Endothelial cell of umbilical vein (primary cell): ENCODE measurements at places on chromosomes 4 and X.

GRCh38 chrX:45404206-45404605, 203.5 kb upstream of the DIPK2B start:
- DNase-seq: no peak

- peak; percentile 37 for DNase-seq
These were observed 72.0 kb downstream of the FAT1 start for GRCh38 chr4:186651624-186652023.

DNA sequence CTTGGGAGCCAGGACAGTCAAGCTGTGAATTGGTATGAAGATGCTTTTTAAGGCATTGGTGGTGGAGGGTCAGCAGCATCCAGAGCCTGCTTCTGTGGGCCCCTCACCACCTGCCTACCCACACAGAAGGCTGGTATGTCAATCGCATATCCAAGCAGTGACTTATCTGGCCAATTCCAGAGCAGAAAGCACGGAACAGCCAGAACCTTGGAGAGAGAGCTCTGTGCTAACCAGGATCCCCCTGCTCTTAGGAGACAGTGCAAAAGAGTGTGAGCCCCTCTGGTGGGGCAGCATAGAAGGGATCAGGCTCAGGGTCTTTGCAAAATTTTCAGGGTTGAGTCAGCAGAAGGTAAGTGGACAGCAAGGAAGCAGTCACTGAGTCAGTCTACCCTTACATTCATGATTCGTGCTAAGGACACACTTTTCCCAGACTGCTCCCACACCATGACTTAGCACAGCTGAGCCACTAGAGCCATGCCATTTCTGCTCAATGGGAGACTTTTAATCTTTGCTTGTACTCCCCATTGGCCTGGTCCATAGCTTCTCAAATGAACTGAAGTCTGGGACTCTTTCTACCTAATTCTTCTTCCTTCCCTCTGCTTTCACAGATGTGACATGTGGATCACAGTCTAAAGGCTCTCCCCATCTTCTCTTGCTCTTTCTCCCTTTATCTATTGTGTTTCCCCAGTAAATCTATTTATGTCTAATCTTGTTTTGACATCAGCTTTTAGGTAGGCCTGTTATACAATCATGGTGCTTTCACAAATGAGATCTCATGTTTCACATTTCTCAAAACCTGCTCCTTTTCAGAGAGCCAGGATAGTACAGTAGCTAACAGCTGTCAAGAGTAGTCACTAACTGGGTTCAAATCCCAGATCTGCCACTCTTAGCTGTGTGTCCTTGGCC, 20.0 kb downstream of the MORF4L2 start:
- no peak for DNase-seq

DNA sequence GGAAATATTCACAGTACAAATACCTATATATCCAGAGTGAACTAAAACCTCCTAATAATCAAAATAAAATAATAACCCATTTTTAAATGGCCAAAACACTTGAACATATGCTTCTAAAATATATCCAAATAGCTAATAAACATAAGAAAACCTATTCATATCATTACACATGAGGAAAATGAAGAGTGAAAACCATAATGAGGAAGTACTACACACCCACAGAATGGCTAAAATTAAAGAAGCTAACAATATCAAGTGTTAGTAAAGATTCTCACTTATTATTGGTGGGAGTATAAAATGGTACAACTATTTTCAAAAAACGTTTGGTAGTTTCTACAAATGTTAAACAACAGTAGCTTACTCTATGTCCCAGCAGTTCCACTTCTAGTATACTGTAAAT, 92.1 kb downstream of the KLHL13 start:
- no peak for DNase-seq

DNA sequence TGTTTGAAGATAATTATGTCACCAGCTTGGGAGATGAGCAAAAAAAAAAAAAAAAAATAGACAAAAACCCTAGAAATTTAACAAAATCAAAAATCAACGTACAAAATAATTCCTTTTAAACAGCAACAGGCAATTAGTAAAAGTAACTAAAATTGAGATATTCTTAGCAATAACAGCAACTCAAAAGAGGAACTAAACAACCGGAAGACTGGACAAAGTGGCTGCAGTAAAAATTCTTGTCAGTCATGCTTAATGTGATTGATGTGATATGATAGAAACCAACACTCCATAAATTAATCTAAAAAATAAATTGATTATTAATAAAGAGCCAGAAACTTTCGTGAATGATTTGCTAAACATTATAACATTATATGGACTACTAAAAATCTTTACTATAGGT, 1534.6 kb upstream of the AGA start:
- no peak for DNase-seq

DNA sequence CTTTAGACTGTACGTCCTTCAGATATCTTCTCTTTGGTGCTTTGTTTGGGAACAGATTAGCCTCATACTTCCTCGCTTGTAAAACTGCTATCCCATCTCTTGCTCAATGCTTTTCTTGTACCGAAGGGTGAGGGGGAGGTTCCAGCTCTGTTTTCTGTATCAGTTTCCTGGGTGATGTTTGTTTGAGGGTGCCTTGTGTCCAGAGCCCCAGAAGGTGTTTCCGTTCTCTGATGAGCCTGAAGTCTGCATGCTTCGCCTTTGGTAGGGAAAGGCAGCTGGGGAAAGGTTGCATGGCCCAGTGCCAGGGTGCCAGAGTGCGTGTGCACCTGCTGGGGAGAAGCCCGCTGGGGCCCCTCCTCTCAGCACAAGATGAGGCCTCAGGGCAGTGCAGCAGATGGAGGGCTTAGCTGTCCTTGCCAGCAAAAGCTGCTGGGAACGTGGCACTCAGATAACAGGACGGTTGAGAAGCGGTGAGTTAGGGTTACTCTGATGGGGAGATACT, 73.7 kb downstream of the TBL1X start:
- no peak for DNase-seq

GRCh38 chr4:153238135-153238919, 34.1 kb downstream of the TRIM2 start:
- DNase-seq: no peak

- DNase-seq: no peak
These were observed 92.3 kb downstream of the SPRY1 start for GRCh38 chr4:123488916-123489315.

DNA sequence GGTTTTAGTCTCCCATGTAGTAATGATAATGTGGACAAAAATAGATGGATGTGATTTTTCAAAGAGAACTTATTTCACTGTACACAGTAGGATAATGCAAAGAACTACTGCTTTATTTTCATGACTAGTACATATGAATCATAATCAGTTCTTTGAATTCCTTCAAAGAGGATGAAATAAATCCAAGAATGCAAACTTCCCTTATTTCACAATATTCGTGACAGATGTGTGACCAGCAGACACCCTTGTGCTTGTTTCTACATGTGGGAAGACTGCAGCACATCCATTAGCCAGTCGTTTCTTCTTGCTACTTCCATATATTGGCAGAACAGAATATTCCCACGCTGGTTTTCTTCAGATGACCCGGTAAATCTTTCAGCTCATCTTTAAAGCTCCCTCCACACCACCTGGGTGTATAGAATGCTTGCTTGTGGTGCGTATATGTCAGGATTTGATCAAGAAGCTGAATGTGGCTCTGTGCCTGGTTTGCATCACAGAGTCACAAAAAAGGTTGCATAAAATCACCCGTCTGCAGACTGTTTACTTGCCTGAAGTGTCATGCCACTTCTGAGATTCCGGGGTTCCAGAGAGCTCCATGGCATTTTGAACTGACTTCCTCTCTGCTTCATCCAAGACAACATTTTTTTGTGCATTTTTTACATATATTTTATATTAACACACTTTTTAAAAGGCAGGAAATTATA, 47.7 kb upstream of the FAT4 start:
- no peak for DNase-seq

- DNase-seq: no peak
These were observed 47.6 kb upstream of the FGG start for GRCh38 chr4:154660052-154660451.

- DNase-seq: no peak
These were observed 21.9 kb upstream of the WDR45 start for GRCh38 chrX:49101629-49101984.

DNA sequence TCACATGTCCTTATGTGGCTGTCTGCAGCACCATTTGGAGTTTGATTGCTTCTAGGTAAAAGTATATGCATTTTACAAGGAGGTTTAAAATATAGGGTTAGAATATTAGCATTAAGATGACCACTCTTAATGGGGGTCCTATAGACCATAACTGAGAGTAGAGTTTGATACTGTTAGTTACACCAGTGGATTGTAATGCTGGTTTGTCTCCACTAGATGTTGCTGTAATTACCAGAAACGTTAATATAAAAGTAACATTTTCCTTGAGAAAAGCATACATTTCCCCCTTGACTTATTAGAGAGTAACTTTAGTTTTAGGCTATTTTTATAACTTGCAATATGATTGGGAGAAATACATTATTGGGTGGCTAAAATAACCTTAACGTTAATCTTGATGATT, 93.0 kb downstream of the ZXDA start:
- no peak for DNase-seq

DNA sequence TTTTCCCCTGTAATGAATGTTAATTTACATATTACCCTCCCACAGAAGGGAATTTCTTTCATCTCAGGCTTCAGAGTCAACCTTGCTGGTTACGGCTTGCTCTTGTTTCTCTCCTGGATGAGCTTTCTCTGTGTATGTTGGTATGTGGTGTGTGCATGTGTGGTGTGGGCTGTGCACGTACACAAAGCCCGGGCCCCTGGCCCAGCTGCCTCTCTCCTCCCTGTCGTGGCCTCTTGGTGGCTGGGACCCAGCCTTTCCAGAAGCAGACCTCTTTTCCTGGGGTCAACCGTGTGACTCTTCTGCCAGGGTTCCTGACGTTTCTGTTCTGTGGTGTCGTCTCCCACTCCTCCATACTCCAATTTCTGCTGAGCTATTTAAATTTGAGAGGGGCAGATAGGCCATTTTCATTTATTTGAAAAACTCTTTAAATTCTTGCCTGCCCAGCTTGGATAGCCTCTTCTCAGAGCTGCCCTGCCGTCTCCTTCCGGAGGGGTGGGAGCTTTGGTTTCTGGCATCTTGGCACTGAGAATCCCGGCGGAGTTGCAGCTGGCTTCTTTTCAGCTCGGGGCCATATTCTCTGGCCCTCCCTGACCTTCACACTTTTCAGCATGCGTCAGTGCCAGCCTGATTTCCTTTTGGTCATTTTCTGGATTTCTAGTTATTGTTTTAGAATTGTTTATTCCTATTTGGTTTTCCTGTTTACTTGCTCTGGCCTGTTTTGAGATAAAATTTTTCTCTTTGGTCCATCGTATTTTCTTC, 25.1 kb downstream of the FHDC1 start:
- DNase-seq: peak; percentile 69

- peak; percentile 22 for DNase-seq
These were observed 11.3 kb upstream of the PHKA2 start for GRCh38 chrX:18995221-18995620.

GRCh38 chrX:111519215-111519614, 7.8 kb downstream of the SERTM2 start:
- DNase-seq: no peak

GRCh38 chrX:44829832-44830231, 14.0 kb upstream of the DUSP21 start:
- no peak for DNase-seq

DNA sequence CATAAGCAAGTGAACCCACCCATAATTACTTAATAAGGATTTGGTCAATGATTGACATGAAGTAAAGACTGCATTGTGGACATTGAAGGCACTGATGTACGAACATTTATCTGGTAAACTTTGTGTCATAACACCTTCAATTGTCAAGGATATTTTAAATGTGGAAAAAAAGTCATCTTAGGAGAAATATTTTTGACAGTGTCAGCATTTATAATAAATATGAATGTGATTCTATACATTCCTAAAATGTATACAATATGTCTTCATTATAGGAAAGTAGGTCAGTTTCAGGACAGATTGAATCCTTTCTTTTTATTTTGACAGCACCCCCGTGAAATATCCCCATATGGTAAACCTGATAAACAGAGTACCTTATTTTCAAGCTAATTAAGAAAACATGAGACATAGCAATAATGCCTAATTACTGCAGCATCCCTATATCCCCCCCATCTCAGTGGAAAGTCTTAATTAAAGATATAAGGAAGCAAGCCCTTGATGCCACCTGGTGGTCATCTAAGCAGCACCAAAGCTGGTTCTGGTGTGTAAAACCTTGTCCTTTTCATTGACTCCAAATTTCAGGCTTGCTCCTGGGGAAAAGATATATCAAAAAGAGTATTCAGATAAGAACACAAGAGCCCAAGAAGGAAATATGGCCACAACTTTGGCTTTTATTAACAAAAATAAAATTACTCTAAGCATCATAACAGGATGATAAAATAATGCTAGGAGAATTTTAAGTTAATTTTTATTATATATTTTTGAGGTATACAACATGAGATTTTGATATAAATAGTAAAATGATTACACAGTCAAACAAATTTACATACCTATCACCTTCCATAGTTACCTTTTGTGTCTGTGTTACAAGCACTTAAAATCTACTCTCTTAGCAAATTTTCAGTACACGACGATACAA, 379.7 kb downstream of the TLL1 start:
- peak; percentile 34 for DNase-seq

DNA sequence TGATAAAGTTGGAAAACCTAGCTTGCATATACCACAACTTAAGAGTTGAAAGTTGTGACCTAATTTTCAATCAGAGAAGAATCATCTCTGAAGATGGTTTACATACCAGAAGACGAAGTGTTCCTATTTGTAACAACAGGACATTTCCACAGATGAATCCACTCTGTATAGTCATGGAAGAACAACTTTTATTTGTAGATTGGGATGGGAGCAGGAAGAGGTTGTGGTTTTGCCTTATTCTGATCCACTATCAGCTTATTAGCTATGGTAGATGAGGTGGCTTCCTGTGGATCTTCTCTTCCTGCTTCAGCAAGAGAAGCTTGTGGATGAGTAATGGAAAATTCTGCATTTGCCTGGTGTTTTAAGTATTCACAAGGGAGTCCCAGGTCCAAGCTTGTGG, 18.6 kb upstream of the SUPT20HL1 start:
- peak; percentile 31 for DNase-seq

DNA sequence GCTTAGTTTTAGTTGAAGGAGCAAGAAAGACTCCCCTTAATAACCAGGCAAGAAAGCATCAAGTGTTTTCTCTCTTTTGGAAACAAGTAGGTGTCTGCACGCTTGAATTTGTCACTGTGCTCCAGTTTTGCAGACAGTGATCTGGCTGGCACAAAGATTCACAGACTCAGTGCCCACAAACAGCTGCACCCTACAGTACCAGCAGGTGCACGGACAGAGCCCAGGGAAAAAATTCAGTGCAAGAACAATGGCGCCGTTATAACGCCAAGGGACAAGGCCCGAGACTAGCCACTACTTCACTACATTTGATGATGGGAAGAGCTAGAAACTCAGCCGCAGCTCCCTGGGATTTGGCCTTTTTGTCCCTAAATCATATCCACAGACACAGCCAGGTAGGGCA, 56.0 kb downstream of the ZNF827 start:
- DNase-seq: no peak

DNA sequence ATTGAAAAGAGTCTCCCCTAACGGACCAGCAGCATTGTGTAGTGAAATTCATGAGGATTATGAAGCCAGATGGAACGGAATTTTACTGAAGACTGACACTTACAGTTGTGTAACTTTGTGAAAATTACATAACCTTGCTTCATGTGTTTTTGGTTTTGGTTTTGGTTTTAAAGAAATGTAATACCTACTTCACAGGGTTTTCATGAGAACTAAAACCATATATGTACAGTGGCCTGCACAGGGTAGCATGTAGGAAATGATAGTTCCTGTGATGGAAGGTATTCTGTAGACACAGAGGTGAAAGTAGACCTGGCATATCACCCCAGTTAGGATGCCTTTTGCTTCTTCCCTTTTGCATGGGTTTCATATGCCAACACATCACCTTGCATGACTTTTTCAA, 247.0 kb downstream of the BANK1 start:
- no peak for DNase-seq
